Dorsolateral prefrontal cortex (tissue), 122 donors: ENCODE measurements at places on chromosomes 7 and 10. TPM values are rescaled to one million over a fixed set of nuclear protein-coding genes. Genes with fewer than 3 reads are reported as not detected.

- DNase-seq, result no peak
Measured at GRCh38 chr10:123027861-123028260, 19.1 kb downstream of the ACADSB start.

- no peak for DNase-seq
Measured at GRCh38 chr10:77537720-77538373, 99.8 kb downstream of the KCNMA1 start.

GRCh38 chr7:104825099-104825498 is 188.9 kb upstream of the KMT2E start:
- DNase-seq, result no peak

- no peak for DNase-seq
Measured at GRCh38 chr7:589781-590575, 70.3 kb upstream of the PDGFA start.

DNA sequence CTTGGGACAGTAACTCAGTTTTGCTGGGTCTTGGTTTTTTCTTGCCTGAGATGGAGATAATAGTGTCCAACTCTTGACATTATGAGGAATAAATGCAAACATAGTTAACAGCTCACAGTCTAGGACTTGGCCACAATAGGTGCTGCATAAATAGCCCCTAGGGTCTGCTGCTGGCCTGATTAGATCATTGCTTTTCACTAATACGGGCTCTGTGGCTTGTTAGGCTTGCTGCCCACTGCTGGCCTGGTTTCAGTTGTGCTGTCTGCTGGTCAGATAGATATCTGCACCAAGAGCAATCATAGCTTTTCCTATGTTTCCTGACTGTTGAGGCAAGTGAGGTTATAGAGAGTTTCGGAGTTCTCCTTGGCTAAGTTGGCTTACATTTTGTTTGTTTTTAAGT is 246.1 kb downstream of the DNAJB9 start:
- DNase-seq, result no peak

- DNase-seq, result no peak
Measured at GRCh38 chr7:66921396-66921917, 432 bp downstream of the TMEM248 start.

The SPDYE18 gene
- total RNA-seq, result 4.6 TPM

The PTPN20 gene
- total RNA-seq, result 7.2 TPM

The ANKRD7 gene
- 5.8 TPM for total RNA-seq

The PLXDC2 gene
- 58.9 TPM for total RNA-seq
